ENCODE measurements at places on chromosomes 3 and 15. TPM values are rescaled to one million over a fixed set of nuclear protein-coding genes. Genes with fewer than 3 reads are reported as not detected.

FGF7 gene
- total RNA-seq: not detected

DNA sequence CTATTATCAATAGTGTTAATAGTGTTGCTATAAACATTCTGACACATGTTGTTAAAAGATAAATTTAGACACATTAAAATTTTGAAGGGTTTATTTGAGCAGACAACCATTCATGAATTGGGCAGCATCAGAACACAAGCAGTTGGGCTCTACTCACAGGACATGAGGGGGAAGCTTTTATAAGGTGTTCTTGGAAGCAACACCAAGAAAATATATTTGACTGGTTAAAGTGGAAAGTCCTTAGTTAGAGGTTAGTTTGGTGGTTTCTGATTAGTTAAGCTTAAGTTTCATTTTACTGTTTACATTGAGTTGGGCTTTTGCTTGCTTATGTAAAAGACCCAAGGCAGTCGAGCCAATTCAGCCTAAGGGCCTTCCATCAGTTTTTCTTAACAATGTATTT is 220.7 kb downstream of the CD47 start:
- no peak for DNase-seq

DNA sequence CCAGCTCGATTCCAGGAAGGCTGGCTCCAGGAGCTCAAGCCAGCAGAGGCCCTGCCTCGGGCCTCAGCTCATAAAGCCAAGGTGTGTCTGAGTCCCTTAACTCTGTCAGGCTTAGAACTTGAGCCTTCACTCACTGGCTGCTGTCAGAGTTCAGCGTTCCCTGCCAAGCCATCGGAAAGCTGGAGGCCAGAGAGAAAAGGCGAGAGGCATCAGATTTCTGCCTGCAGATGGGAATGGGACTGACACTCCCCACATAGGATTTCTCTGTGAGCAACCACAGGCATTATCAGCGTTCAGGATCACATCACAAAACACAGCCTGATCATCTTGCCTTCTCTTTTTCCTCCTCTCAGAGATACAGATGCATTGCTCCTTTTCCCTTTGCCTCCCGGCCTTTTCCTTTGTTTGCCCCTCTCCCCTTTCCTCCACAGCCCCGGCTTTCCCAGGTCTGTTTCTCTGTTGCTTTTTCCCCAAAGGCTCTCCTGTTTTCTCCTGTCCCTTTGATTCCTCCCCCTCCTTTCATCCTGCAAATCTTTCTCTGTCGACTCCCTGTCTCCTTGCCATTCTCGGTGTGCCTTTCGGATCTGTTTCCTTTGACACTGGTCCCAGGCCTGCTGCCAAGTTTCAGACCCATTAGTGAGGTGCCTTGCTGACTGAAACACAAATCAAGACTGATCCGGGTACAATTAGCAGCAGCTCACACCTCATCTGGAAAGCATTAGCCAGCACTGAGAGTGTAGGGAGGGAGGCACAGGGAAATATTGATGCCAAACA is 44.5 kb upstream of the BOC start:
- no peak for DNase-seq

TSC22D2 gene
- total RNA-seq: 6.0 TPM

DNA sequence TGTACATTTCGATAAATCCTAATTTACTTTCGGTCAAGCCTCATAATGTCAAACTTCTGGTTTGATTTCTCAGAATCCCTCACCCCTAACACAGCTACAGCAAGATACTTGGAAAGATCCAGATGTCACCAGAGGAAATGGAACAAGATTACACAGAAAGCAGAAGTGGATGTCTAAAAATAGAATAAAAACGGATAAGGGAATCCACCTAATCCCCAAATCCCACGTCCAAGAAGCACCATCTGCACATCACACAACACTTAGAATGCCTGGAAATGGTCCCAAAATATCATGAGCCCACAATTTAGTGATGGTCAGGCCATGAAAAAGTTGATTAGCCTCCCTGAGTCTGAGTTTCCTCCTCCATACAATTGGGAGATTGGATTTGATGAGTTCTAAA is 61.7 kb downstream of the AGTR1 start:
- DNase-seq: no peak

TM4SF1 gene
- total RNA-seq: 369 TPM

- peak; percentile 73 for DNase-seq
These were observed 44.6 kb upstream of the VILL start for GRCh38 chr3:37945807-37946530.

- DNase-seq: no peak
These were observed 14.2 kb downstream of the CPA3 start for GRCh38 chr3:148879256-148879655.

DNA sequence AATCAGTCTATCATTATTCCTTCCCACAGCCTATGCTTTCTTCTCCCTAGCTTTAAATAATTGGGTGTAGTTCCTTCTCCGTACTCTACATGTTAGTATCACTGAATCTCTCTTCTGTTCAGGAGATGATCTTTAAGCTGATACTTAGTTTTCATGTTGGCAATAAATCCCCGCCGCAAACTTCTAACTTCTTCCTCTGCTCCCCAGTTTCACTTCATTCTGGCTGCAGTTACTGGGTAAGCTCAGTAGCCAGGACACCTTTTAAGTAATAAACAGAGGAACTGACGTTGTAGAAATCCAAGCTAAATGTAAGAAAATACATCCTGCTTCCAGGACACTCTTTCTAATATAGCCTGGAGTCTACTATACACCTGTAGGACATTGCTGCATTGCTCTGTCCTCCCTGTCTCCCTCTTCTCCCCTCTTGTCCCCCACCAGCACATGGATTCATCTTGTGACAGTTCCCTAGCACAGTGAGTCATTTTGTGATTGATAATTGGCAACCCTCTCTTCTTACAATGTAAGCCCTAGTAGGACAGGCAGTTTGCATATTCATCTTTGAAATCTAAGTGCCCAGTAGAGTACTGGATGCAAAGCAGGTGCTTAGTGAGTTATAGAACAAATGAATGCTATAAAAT is 598.2 kb downstream of the UNC13C start:
- DNase-seq: no peak

Data from HT-29 (cell line).